Mucosa of gallbladder (tissue), 1 donor: ENCODE measurements at places on chromosomes 5 and 9.

- no peak for DNase-seq
These were observed 15.2 kb downstream of the TNIP1 start for GRCh38 chr5:151065609-151066008.

- DNase-seq, result no peak
These were observed 260.9 kb upstream of the TUT7 start for GRCh38 chr9:86614871-86615849.

- no peak for DNase-seq
These were observed 289.4 kb downstream of the EFNA5 start for GRCh38 chr5:107381189-107381856.

GRCh38 chr5:138542180-138542955 is 668 bp downstream of the ETF1 start:
- DNase-seq, result peak; percentile 11

DNA sequence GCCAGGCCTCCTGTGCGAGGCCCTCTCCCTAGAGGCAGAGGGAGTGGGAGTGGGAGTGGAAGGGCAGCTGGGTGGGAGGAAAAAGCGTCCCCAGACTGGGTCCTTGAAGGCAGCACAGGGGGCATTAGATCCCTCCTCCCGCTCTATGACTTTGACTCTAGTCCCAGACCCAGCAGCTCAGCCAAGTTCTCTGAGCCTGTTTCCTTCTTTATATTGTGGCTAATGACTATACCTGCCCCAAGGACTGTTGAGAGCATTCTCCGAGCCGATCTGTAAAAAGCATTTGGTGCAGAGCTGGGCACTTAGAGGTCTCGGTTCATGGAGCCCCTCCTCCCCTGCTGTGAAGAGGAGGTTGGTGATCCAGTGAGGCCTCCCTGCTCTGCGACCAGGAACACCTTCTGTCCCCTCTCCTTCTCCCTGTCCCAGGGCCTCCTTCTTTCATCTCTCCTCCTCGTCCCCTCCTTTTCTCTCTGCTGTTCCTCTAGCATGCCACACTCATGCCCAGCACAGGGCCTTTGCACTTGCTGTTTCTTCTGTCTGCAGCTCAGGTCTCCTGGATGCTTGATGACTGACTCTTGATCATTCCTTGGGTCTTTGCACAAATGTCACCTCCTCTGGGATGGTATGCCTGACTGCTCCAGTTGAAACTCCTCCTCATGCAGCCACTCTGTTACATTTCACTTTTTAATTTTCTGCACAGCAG is 23.4 kb upstream of the PSD2 start:
- no peak for DNase-seq

- DNase-seq, result peak; percentile 82
These were observed 43.8 kb downstream of the STOM start for GRCh38 chr9:121326130-121326838.

- no peak for DNase-seq
These were observed 66.0 kb upstream of the GNA14 start for GRCh38 chr9:77714077-77714549.

GRCh38 chr9:99823681-99824377 is 2.1 kb downstream of the NR4A3 start:
- peak; percentile 19 for DNase-seq

DNA sequence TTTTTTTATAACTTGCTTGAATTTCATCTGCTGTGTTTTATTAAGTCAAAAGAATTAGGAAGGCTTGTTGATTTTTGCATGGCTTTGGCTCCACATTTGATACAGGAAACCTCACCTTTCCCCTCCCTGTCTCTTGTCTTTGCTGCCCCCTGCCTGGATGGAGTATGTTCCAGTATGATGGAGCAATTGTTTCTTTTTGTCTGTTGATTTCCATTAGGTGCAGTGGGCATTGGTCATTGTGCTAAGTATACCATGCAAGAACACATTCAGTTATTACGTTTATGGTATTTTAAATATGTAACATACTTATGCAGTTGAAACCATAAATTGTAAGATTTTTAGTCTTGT is 19.6 kb downstream of the TJP2 start:
- no peak for DNase-seq

DNA sequence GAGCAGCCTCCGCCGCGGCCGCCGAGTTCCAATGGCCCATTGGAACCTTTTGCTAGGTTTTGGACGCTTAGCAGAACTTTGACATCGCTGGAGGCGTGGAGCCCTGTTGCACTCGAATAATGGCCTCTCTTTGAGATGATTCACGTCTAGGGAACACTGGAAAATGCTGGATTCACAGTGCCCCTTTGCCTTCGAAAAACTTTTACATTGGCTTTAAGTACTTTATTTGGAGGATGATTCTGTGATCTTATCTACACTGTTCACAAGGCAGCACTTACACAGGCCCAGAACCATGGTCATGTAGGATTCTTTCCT is 536 bp upstream of the PPIC start:
- no peak for DNase-seq

DNA sequence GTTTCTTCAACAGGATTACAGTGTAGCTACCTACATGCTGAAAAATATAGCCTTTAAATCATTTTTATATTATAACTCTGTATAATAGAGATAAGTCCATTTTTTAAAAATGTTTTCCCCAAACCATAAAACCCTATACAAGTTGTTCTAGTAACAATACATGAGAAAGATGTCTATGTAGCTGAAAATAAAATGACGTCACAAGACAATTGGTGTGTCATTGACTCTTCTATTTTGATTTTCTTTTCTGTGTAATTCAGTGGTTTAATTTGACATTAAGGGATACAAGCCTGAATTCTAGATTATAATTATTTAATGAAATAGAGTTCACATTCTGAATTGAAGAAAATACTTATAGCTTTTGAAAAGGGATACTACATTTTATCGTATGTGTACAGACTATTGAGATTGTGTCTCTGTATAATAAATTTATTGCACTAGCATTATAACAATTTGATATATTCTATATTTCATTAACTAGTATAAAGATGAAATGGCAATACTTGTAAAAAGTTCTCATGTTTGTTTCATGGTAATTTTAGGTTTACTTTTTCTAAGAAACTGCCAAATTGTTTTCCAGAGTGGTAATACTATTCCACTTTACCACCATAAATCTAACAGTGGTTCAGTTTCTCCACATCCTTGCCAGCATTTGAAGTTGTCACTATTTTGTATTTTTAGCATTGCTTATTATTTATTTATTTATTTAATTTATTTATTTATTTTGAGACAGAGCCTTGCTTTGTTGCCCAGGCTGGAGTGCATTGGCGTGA is 18.7 kb downstream of the ANXA1 start:
- no peak for DNase-seq

GRCh38 chr5:38853753-38854470 is 8.1 kb downstream of the OSMR start:
- no peak for DNase-seq
